ENCODE measurements at places on chromosomes 6 and 20. TPM values are rescaled to one million over a fixed set of nuclear protein-coding genes. Genes with fewer than 3 reads are reported as not detected.

GRCh38 chr6:15501826-15502445, 160.9 kb downstream of the DTNBP1 start:
- no peaks in the 10 kb centered on the region for H3K27me3 ChIP-seq
- H3K27ac ChIP-seq = no peak overlapping the region
- H3K36me3 ChIP-seq = peaks cover 24% of the 10 kb centered on the region
- no peak overlapping the region for H3K4me3 ChIP-seq
- H3K4me1 ChIP-seq = peaks cover 7% of the 10 kb centered on the region

GRCh38 chr6:76942203-76942966, 520.9 kb downstream of the HTR1B start:
- H3K27me3 ChIP-seq = no peaks in the 10 kb centered on the region
- H3K36me3 ChIP-seq = no peaks in the 10 kb centered on the region
- no peaks in the 10 kb centered on the region for H3K4me1 ChIP-seq
- no peak overlapping the region for H3K4me3 ChIP-seq
- no peak overlapping the region for H3K27ac ChIP-seq
- DNase-seq = no peak

GRCh38 chr6:150928882-150929281, 63.4 kb downstream of the MTHFD1L start:
- H3K27ac ChIP-seq = no peak overlapping the region
- H3K27me3 ChIP-seq = no peaks in the 10 kb centered on the region
- H3K36me3 ChIP-seq = peaks cover 5% of the 10 kb centered on the region
- no peak overlapping the region for H3K4me3 ChIP-seq
- no peak for DNase-seq

Gene FAM217A
- total RNA-seq = not detected

GRCh38 chr20:17959257-17959627, 9.4 kb downstream of the SNX5 start:
- peaks cover 59% of the 10 kb centered on the region for H3K4me1 ChIP-seq
- no peak for DNase-seq
- H3K4me3 ChIP-seq = no peak overlapping the region
- no peaks in the 10 kb centered on the region for H3K27me3 ChIP-seq
- H3K36me3 ChIP-seq = peaks cover 10% of the 10 kb centered on the region

DNA sequence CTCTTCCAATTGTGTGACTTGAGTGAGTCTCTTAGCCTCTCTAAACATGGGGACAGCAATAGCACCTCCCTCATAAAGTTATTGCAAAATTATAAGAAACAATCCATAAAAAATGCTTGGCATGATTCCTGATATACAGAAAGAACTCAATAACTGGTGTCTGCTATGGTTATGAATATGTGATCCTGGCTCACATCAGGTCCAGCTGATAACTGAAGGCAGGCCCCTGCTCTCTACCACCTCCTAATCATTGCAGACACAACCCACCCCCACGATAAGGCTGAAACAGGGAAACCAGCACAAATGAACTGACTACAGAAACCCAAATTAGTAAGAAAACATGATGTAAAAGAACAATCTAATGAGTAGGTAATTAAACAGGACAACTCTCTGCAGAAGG, 5.4 kb downstream of the TRIM15 start:
- no peak overlapping the region for H3K27ac ChIP-seq
- H3K4me1 ChIP-seq = no peaks in the 10 kb centered on the region
- peaks cover 7% of the 10 kb centered on the region for H3K27me3 ChIP-seq
- H3K4me3 ChIP-seq = no peak overlapping the region

GRCh38 chr6:107728564-107728897, 95.6 kb downstream of the SCML4 start:
- H3K27ac ChIP-seq = no peak overlapping the region
- H3K4me1 ChIP-seq = no peaks in the 10 kb centered on the region
- no peaks in the 10 kb centered on the region for H3K27me3 ChIP-seq
- no peak for DNase-seq
- no peaks in the 10 kb centered on the region for H3K36me3 ChIP-seq

Gene FOXF2
- total RNA-seq = 22.9 TPM

Gene MLIP
- 0.51 TPM for total RNA-seq

DNA sequence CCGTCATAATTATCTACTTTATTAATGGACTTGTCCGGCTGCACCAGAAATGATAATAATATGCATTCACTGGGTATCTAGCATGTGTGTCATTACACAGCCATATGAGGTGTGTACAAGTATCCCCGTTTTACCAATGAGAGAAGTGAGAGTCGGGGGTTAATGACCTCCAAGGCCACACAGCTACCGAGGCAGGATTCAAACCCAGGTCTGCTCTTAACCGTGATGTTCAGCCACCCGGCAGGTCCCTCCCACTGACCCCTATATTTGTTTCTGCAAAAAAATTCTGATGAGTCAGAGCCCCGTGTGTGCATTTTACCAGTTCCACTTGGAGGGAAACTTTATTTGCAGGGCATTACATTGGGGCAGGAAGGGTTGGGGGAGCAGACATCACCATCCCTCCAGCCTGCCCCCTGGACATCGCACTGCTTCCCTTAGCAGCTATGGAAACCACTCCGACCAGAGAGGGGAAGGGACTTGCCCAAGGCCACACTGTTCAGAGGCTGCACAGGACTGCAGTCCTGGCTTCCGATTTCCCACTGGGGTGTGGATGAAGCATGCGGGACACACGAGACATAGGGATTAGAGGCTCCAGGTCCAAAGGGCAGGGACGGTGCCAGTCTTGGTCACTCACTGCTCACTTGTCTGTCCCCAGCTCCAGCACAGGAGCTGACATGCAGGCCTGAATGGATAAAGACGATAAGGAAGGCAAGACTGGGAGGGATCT, 10.1 kb upstream of the SRC start:
- no peak for DNase-seq
- H3K4me3 ChIP-seq = no peak overlapping the region
- H3K36me3 ChIP-seq = no peaks in the 10 kb centered on the region
- H3K27ac ChIP-seq = no peak overlapping the region
- H3K4me1 ChIP-seq = peaks cover 4% of the 10 kb centered on the region

All from lung (tissue), 17 donors.